NCI-H1694 (cell line): ENCODE measurements at places on chromosomes 7 and 10.
A peak's percentile ranks its signal among the peaks of the same experiment; 100 is the strongest.

DNA sequence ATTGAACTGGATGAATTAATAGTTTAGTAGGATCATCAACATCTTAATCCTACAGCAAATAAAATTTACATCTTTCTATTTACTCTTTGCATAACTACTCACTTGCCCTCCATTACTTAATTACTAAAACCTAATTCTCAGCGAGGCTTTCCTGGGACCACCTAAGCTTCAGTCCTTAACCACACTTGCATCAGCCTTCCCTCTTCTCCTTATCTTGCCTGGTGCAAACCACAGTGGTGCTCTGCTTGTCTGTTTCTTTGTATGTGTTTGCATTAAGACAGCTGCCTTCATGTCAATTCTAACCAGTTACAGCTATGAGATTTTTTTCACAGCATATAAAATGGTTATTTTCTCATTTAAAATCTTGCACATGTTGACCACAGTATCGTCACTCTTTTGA lies 72.6 kb upstream of the ZNF92 start:
- DNase-seq = no peak

DNA sequence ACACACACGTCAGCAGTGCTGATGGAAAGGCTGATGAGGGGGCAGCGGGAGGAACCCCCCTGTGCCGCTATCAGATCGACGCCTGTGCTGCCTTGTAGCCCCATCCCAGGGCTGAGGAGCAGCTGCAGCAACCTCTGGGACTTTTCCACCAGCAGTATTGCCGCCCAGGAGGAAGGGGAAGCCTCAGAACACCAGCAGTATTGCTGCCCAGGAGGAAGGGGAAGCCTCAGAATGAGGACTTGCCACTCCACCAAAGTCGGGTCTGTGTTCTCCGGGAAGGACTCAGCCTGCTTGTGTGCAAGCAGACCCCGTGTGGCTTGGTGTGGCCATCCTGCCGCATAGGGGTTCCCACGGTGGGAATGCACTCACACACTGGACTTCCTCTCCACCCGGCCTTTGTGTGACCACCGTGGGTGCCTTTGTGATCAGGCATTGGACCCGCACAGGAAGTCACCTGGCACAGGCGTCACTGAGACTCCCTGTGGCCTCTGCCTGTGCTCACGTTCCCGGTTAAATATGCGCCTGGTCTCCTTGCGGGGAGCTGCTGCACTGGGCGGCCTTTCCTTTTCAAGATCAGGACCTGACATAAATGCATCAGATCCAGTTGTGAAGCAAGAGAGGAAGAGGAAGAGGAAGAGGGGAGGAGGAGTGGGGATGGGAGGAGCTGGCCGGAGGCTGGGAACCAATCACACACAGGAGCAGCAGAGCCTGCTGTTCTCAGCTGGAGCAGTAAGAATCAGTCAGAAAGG lies 248.5 kb downstream of the DNAJB6 start:
- no peak for DNase-seq

GRCh38 chr10:128087884-128088709 lies 38.1 kb downstream of the MKI67 start:
- DNase-seq = no peak

- no peak for DNase-seq
These were observed 239.1 kb downstream of the EBF3 start for GRCh38 chr10:129725011-129725410.

- DNase-seq = no peak
These were observed 36.4 kb upstream of the ASL start for GRCh38 chr7:66039094-66039670.

GRCh38 chr7:128353189-128353588 lies 8.3 kb downstream of the PRRT4 start:
- no peak for DNase-seq

GRCh38 chr10:49518566-49518965 lies 20.4 kb downstream of the ERCC6 start:
- DNase-seq = no peak

DNA sequence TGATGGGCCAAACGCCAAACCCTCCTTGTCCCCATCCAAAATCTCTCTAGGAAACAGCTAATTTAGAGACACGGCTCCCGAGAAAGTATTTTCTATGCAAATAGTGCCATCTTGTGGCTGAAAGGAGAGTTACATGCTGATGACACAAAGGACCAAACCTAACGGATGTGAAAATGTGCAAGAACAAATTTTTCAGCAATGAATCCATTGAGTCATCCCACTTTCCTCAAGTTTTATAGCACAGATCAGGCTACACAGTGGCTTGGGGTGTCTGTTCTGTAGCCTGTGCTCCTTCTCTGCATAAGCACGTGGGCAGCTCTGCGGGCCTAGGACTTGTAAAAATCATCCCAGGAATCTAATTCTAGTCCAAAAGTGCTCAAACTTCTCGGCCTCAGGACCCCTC lies 154.8 kb upstream of the PRR15 start:
- DNase-seq = peak; percentile 91

DNA sequence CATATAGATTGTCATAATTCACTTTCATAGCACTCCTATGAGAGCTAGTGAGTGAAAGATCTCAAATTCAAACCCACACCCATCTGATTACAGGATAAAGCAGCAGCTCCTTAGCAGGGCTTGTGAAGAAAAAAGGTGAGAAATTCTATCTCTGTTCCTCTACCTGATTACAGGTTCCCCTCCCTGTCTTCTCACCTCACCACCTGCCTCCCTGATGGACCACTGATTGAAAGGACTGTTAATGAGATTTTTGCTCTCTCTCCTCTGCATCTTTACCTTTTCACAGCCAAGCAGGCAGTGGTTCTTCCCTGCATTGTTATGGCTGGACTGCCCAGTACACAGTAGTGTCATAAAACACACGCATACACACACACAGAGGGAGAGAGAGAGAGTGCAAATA lies 228.5 kb downstream of the MTERF1 start:
- DNase-seq = no peak

DNA sequence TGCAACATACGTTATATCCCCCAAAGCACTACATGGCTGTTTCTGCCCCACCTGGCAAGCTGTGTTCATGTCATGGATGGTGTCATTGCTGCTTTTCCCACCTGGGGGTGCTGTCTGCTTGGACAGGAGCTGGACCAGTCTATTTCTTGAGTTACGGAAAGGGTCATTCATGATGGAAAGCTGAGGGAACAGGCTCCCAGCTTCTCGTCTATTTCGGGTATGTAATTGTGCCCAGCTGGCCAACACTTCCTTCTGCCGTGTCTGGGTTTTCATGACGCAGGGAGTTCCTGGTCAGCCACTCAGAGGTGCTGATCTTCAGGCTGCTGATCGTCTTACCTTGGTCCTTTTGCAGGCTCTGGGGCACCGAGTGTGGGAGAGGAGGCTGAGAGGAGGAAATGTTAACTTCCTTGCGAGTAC lies 8.6 kb downstream of the BTBD16 start:
- DNase-seq = no peak

GRCh38 chr10:126671402-126671975 lies 996 bp upstream of the C10orf90 start:
- no peak for DNase-seq

DNA sequence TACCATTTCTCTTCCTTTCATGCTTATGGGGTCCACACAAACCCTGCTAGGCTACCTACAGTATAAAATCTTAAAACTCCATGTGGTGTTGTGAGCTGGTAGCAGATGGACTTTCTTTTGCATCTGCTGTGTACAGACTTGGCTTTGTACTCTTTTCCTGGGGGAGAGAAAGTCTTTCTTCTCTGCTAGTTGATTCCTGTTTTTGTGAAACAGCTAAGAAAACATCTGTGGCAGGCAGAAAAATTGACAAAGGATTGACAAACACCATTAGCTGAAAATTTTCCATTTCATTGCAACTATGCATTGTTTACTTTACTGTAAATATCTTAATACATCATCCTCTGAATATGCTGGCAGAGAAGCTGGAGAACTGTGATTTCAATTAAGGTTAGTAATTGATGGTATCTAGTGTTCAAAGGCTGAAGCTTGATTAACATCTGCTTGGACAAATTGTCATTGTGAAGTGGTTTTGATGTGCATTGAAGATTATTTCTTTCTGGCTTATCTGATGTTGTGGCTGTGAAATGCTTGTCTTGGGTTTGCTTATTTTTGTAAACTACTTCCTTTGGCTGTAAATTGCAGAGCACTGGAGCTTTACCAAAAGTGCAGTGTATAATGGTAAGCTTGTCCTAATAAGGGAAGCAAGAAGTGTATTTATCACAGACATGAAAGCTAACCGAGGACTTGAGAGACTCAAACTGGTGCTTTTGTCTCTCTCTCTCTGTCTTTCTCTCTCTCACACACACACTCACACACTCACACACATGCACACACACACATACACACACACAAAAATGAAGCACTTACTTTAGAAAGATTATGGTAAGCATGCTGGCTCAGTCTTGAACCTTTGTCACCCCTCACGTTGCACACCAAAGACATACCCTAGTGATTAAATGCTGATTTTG lies at the start of gene FOXP2:
Gene FOXP2, plus strand, starts transcription at position 660 of the 908 bp plus-strand sequence. CDS start 11,697 bp downstream, outside the sequence.
- peak; percentile 60 for DNase-seq

DNA sequence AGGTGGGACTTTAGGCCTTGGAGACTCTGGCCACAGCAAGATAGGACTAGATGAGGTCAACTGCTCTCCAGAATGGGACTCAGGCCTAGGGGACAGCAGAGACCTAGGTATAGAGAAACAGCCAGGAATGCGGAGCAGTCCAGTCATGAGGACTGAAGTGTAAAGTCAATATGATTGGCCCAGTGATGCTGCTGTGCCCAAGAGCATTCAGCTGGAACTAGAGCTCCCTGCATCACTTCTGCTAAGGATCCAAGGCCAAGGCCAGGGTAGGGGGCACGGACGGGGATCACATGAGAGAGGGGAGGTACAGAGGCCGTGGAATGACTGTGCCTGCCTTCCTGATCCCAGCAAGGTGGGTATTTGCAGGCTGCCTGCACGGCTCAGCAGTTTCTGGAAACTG lies 237.9 kb downstream of the FRMD4A start:
- DNase-seq = no peak

GRCh38 chr10:95792211-95792780 lies 36.3 kb downstream of the ENTPD1 start:
- DNase-seq = no peak

- DNase-seq = no peak
These were observed 4.4 kb downstream of the DDIT4 start for GRCh38 chr10:72277996-72278667.

GRCh38 chr10:75400163-75400770 lies 1.3 kb downstream of the ZNF503 start:
- no peak for DNase-seq

DNA sequence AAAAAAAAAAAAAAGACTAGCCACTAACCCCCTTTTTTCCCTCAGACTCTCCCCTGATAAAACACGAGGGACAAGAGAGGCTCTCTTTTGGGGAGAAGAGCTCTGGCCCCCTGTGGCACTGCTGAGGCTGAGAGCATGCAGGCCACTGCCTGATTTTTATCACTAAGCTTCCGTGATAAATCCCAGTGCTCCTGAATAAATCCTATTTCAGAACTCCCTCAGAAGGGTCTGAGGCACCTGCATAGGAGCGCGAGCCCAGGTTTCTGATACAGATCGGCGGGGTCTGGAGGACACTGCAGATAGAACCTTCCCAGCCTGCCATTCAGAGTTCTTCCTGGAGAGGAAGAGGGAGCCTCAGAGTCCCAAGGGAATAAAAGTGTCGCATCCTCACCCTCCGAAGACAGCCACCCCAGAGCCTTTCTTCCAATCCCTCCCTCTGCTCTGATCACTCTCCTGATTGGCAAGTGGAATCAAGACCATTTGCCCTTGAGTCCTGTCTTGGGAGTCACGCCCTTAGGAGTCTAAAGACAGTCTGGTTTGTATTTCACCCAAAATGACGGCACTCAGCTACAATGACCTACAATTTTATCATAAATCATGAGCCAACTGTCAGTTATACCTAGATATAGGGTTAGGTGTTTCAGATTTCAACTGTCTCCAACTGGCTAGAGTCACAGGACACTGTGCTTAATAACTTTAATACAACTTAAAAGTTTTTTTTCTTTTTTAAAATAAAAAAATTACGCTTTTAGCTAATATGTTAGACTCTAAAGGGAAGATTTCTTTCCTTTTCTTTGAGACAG lies 153.5 kb downstream of the RNF216 start:
- no peak for DNase-seq
